ENCODE measurements at places on chromosomes 1 and 21. TPM values are rescaled to one million over a fixed set of nuclear protein-coding genes. Genes with fewer than 3 reads are reported as not detected.

- DNase-seq = no peak
These were observed 735 bp downstream of the CROCC start for GRCh38 chr1:16922466-16922865.

- DNase-seq = no peak
These were observed 34.1 kb downstream of the OPTC start for GRCh38 chr1:203528063-203528462.

S100A14 gene
- total RNA-seq = 134 TPM

DNA sequence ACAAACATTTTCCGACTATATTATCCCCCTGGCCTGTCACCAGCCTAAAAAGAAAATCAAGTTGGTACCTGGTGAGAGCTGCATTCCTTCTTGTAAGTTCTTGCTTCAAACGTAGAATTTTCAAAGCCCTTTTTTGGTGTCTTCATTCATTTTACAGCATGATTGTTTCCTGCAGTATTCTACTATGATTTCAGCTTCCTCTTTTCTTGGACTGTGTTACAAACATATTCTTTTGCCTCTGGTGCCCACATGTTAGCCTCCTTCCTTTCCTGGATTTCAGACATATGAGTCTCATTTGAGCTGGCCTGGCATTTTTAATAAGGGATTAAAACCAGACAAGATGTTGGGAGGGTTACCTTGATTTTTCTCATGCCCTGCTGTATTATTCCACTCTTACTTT, 142.5 kb downstream of the PIGK start:
- DNase-seq = no peak

PSMG1 gene
- 15.7 TPM for total RNA-seq

GRCh38 chr21:44413566-44414290, 41.6 kb upstream of the LRRC3 start:
- no peak for DNase-seq

HSD3B1 gene
- 0.32 TPM for total RNA-seq

THRAP3 gene
- total RNA-seq = 62.7 TPM

- DNase-seq = no peak
These were observed 39.7 kb upstream of the EXO1 start for GRCh38 chr1:241808265-241808664.

DYNLT4 gene
- 1.4 TPM for total RNA-seq

GRCh38 chr1:191174298-191174697, 696.6 kb upstream of the BRINP3 start:
- no peak for DNase-seq

DNA sequence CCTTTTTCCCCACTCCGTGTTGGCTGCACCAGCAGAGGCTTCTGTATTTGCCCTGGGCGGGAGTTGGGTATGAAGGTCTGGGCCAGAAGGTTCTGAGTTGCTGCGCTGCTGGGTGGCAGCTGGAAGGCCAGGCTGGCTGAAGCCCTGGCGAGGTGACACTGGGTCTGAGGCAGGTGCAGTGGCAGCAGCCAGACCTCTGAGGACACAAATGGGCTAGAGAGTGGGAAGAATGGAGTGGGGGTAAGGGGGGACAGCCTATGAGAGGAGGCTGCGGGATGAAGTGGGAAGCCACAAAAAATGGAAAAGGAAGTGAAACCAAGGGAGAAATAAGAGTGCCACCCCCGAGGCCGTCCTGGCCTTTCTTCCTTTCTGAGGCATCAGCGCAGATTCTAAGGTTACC, 53.2 kb downstream of the STX6 start:
- DNase-seq = no peak

- DNase-seq = no peak
These were observed 698 bp upstream of the SLC22A15 start for GRCh38 chr1:115975569-115976061.

DNA sequence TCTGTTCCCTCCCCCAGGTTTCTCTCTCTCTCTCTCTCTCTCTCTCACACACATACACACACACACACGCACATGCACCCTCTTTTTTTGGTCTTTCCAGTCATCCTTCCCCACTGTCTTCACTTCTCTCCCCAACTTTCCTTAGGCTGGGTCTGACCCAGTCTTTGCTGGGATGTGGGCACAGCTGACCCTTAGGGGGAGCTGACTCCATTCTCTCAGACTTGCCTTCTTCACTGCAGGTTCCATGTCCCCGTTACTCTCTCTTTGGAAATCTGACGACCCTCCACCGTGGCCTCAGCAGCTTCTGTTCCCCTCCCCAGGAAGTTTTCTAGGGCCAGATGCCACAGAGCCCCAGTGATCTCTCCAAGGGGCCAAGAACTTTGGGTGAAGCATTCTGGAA, 2.1 kb downstream of the DISP3 start:
- DNase-seq = no peak

DNA sequence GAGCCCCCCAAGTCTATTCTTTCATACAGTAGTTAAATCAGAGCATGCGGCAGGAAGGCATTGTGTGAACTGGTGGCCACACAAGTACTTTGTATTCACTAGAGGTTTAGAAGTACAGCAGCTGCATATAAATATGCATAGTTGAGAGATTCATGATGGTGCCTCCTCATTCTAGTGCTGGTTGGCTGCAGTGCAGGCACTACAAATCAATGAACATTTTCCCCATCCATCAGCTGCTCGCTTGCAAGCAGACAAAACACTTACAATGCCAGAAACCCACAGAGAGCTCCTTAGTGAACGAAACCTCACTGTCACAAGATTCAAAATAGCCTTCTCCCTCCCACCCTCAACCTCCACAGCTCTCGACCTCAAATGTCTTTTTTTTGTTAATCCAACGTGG, 726.2 kb downstream of the USP25 start:
- DNase-seq = no peak
